Astrocyte (in vitro differentiated cells and primary cell): ENCODE measurements at places on chromosomes 2 and 18. TPM values are rescaled to one million over a fixed set of nuclear protein-coding genes. Genes with fewer than 3 reads are reported as not detected.

TWIST2 gene
- 2.5 and 3.2 TPM in 2 replicates for total RNA-seq

SERPINB4 gene
- total RNA-seq = not detected in 2 replicates

POTEJ gene
- not detected in 2 replicates for total RNA-seq

ANKRD62 gene
- not detected in 2 replicates for total RNA-seq

GRCh38 chr2:6917761-6918421 is 679 bp downstream of the RNF144A start:
- DNase-seq = no peak

DNA sequence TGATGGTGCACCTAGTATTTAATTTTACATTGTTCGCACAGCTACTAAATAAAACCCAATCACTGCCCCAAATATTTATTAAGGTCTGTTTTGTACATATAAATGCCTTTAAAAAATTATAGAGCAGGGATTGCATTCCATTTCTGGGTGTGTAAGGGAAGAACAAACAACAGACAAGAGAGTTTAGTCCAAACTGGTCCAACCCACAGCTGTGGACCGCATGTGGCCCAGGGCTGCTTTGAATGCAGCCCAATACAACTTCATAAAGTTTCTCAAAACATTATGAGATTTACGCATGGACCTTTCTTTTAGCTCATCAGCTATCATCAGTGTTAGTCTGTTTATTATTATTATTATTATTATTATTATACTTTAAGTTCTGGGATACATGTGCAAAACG is 114.8 kb upstream of the LRATD1 start:
- DNase-seq = no peak

- no peak for DNase-seq
Observed at GRCh38 chr2:216934623-216935022, 74.8 kb upstream of the TNP1 start.

DNA sequence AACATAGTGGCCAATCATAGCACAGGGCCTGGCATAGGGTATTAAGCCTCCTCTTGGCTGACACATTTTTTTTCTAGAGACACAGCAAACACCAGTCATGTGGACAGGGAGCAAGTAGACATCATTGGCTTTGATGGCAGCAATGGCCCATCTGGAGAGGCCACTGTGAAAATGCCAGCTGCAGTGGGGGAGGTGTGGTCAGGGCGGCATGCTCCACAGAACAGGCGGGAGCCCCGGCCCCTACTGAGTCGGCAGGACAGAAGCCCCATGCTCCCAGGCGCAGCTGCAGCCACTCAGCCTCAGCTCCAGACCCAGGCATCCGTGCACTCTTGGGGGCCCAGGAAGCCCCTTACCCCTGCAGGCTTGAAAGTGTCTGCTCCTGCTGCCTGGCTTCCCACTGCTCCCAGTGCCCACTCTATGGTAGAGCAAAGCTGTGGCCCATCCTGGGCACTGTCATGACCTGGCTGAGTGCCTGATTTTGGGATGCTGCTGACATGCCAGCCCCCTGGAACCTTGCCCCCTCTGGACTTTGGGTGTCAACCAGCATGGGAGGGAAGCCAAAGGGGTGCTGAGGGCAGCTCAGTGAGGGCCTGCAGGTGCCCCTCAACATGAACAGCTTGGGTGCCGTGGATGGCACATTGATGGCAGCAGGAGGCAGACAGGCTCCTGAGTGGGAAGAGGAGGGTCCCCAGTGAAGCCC is 23.3 kb upstream of the UBE2F start:
- no peak for DNase-seq

DNA sequence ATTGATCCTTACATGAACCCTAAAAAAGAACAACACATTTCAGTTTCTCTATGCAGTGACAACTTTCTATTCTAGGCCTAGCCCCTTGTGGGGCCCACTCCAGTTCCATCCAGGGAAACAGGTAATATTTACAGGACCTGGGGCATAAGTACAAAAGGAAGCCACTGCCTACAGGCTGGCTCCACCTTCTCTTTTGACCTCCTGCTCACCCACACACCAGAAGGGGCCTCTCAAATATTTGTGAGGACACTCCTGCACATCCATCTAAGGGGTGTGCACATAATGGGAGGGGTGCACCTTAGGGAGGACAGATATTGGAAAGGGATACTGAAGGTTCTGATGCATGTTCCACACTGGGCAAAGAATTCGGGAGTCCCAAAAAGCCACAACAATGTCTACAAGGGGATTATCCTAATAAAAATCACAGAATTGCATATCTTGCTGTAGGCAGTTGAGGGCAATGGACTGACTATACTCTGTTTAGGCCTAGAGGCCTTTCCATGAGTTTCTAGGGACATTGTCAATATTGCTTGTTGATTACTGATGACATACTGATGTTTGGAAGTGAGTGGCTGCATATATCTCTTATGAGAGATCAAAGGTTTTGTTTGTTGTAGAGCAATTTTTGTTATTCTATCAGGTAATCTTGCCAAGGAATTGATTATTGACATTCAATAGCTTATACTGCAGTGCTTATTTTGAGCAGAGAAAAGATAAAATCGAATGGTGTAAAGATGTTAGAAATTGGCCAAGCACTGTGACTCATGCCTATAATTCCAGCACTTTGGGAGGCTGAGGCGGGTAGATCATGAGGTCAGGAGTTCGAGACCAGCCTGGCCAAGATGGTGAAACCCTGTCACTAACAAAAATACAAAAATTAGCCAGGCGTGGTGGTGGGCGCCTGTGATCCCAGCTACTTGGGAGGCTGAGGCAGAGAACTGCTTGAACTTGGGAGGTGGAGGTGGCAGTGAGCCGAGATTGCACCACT is 23.8 kb upstream of the HNRNPA3 start:
- no peak for DNase-seq

DNA sequence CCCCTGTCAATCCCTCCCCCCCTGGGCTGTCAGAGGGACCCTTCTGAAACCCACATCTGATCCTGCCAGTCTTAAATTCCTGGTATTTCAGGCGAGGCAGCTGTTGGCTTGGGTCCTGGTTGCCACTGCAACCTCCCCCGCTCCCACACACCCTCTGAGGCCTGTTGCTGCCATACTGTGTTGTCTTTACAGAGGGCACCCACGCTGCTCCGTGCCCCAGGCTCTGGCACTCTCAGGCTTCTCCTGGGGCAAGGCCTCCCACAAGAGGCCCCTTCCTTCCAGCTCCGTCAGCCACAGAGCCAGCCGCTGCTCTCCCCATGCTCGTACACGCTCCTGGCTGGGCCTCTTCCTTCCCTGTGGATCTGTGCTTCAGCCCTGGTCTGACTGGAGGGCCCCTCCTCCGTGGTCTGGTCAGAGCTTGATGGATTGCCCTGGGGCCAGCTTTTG is 8.6 kb downstream of the CABLES1 start:
- peak; percentile 37 for DNase-seq

GRCh38 chr2:28273751-28274150 is 118.9 kb upstream of the FOSL2 start:
- DNase-seq = no peak

DNA sequence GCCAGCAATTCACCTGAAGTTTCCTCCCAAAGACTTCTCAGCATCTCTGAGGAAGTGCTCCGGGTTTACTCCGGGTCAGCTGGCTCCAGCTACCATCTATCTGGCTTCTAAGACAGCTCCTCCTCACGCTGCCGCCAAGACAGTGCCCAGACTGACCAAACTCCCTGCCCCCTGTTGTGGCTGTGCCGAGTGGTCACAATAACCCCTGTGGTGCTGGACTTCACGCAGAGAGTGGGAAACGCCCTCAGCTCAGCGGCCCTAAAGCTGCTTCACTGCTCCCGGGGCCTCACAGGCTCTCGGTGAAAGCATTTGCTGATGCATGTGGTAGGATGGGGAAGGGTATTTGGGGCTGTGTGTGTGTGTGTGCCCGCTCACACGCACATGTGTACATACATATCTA is 154.8 kb upstream of the ZNF236 start:
- no peak for DNase-seq

- DNase-seq = no peak
Observed at GRCh38 chr18:58732471-58732870, 61.2 kb downstream of the MALT1 start.

- DNase-seq = peak; percentile 41
Observed at GRCh38 chr2:213279116-213279620, 5.1 kb upstream of the SPAG16 start.

- peak; percentile 15 for DNase-seq
Observed at GRCh38 chr2:142180820-142181533, 50.2 kb upstream of the LRP1B start.

DNA sequence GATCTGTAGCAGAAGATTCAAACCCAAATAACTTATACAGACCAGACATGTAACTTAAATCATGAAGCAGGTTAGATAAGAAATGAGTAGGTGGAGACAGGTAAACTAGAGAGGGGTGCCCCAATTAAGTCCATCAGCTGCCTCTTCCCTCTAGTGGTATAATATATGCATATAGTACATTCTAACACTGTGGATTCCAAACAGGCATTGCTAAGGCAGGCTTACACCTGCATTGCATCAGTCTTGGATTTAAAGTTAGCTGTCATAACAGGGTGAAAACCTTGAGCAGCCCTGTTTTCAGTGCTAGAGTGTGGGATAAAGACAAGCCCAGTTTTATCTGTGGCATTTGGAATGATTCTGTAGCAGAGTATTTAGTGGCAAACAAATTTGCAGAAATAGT is 63.4 kb downstream of the NYAP2 start:
- DNase-seq = no peak

GRCh38 chr2:36740061-36740460 is 43.6 kb downstream of the VIT start:
- no peak for DNase-seq

DNA sequence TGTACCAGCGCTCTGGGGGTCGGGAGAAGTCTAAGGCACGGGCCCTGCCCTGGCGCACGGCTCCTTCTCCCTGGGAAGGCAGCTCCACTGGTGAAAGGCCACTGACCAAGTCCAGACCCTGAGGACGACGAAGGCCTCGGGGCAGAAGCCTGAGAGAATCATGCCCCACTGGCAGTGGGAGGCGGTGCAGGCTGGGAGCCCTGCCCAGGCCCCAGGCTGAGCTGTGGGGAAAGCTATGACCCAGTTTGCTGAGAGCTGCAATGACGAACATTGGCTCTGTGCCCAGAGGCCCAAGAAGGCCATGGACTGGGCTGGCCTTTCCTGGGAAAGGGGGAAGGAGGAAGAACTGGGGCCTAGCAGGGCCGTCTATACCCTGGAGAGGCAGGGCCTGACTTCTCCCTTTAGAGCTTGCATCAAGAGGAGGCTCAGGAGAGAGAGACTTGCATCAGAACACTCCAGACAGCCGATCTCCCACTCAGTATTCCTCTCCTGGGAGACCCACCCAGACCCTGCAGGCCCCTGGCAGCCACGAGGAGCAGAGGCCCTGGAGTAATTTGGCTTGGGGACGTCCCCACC is 32.9 kb downstream of the HS1BP3 start:
- peak; percentile 97 for DNase-seq

DNA sequence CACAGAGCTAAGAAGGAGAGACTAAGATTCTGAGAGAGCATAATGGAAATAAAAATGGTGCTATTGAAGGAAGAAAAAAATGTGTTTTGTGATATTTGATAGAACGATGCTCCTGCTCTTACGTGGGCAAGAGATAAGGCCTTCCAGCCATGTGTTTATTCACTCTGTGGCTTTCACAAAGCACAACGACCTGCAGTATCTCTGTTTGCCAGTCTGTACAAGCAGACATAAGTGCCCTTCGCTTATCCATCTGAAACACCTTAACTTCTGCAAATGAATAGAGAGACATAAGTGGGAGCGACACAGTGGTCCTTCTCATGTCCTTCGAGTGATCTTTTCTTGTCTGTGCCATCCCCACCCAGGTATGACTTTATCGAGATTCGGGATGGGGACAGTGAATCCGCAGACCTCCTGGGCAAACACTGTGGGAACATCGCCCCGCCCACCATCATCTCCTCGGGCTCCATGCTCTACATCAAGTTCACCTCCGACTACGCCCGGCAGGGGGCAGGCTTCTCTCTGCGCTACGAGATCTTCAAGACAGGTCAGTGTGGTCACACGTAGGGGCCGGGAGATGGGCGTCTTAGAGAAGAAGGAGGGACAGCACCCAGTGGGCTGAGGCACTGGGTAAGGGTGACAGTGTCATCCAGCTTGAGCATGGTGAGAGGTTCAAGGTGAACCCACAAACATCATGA is 33.7 kb downstream of the NRP2 start:
- DNase-seq = no peak

- no peak for DNase-seq
Observed at GRCh38 chr2:75865702-75866101, 155.0 kb upstream of the GCFC2 start.

DNA sequence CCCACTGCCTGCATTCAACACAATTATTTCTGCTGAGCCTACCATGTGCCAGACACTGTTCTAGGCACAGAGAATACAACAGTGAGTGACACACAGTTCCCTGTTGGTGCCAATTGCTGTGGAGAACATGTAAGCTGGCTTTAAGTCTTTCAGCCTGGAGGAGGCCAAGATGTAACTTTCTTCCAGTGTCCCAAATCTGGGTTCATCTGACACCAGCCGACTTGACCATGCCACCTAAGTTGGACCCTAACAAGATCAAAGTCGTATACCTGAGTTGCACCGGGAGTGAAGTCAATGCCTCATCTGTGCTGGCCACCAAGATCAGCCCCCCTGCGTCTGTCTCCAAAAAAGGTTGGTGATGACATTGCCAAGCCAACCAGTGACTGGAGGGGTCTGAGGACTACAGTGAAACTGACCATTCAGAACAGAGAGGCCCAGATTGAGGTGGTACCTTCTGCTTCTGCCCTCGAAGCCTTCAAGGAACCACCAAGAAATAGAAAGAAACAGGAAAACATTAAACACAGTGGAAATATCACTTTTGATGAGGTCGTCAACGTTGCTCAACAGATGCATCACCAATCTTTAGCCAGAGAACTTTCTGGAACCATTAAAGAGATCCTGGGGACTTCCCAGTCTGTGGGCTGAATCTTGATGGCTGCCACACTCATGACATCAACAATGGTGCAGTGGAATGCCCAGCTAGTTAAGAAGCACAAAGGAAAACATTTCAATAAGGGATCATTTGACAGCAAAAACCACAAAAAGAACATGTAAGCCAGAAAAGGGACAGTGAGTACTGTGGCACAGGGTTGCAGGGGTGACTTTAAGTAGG is 6.3 kb downstream of the TRABD2A start:
- DNase-seq = peak; percentile 29

DNA sequence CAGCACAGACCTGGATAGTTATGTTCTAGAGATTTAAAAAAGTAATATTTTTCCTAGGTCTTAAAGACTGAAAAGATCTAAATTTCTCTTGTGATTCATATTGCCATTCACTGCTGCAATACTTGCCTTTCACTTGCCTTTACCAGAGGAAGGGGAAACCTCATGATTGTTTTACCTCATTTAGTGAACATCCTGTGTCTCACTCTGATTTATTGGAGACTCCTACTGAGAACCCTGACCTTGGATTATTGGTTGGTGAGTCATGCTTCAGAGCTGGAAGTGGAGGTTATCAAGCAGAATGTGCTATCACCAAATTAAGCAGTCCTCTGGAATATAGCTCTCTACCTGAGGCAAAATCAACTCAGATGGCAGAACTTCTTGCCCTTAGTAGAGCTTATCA is 500.5 kb downstream of the TSN start:
- DNase-seq = no peak

DNA sequence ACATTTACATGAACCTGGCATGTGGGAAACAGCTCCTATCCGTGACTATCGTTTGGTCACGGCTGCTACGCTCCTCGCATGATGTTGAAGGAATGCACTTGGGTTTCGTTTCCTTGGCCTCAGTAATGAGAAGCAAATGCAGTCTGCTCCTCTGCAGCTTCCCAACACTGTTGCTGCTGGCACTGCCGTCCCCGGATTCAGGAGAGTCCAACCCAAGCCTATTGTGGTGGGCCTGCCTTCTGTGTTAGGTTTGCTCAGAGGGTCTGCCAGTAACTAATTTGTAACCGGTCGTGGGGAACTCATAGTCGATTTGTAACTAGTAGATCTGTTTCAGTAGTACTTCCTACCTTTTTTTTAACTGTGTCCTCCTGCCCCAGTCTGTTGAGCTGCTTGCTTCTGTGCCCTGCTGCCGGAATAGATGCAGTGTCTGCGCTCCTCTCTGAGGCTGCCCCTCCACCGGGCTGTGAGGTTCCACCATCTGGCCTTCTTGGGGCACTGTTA is 58.4 kb downstream of the WDSUB1 start:
- DNase-seq = peak; percentile 12
